ENCODE measurements at places on chromosomes 4 and X.

GRCh38 chrX:136376713-136377112 lies 76.0 kb downstream of the ADGRG4 start:
- DNase-seq: no peak

DNA sequence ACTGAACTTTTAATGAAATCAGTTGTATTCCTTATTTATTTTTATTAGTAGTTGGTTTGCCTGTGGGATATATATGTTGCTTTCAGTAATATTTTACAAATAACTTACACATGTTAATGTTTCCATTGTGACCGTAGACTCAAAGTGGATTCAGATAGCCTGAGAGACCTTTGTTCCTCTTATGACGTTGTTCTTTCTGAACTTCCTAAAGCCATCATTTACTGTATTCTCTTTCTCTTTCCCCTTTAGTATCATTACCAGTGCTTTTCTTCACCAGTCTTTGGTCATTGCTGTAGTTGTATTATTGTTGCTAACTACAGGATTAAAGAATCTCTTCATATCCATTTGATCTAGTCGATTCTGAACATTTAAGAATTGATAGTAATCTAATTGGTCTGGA lies 4.3 kb downstream of the STIM2 start:
- DNase-seq: no peak

DNA sequence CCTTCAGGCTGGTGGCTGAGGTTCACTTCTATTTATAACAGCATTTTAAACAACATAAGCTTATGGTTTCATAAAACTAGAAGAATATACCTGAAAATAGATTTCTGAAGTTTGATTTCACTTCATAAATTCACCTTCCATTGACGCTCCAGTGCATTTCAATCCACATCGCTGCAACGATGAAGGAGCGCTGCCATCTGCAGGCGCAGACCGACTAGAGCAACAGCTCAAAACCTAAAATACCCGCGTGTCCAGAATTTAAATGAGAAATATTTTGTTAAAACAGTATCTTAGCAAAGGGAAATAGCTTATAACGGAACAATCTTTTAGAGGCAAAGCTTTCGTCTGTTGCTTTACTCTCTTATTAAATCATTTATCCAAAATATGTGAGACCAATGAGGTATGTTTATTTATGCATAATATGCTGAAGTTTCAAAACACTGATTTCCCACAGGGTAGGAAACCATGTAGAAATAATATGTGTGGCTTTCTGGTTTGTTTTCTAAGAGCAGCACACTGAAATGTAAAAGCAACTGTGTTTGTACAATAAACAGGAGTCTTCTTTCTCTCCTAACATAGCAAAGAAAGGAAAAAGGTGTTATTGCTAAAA lies 816.4 kb upstream of the FRG1 start:
- peak; percentile 18 for DNase-seq

- DNase-seq: no peak
Observed at GRCh38 chrX:131729295-131729694, 185.4 kb downstream of the OR13H1 start.

DNA sequence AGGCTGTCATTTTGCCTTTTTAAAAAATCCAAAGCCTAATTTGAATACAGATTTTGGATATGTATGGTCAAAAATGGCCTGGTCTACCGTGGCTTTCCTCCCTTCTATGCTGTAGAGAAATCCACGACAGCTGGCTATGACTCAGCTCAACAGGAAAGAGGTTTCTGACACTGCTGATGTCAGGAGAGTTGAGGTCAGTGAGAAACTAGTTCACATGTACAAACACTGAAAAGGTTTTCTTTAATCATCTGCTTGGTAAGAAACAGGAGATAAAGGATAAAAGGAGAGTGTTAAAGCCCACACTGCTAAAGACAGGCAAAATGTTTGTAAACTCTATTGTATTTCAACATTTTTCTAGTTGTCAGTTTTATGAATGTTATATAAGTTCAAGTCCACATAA lies 113.9 kb downstream of the NYX start:
- DNase-seq: no peak

GRCh38 chrX:19870206-19870605 lies 17.2 kb downstream of the SH3KBP1 start:
- DNase-seq: no peak

DNA sequence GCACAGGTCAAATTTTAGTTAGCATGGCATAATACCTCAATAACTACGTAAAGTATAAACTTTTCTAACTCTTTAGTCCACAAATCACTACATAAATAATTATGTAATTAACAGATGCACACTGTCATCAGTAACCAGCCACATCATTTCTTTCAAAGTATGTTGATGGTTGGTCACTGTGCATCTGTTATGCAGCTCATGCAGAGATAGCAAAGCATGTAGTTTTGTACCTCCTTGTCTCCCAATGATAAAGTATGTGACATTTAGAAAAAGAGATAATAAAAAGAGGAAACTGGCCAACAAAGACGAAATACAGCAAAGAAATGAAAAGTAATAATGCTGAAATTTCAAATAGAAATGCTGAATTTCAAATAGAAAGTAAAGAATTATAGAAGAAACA lies 2.9 kb downstream of the LAMTOR3 start:
- DNase-seq: no peak

- DNase-seq: no peak
Observed at GRCh38 chr4:109657854-109658418, 45.3 kb downstream of the CASP6 start.
